ENCODE measurements at places on chromosomes 4 and X. TPM values are rescaled to one million over a fixed set of nuclear protein-coding genes. Genes with fewer than 3 reads are reported as not detected.

The SPANXN4 gene
- not detected for total RNA-seq

The AFF2 gene
- 14.1 TPM for total RNA-seq

The SPIN2A gene
- total RNA-seq = 1.3 TPM

The TMEM35A gene
- not detected for total RNA-seq

The TCEAL7 gene
- 2.8 TPM for total RNA-seq

The PPEF2 gene
- not detected for total RNA-seq

DNA sequence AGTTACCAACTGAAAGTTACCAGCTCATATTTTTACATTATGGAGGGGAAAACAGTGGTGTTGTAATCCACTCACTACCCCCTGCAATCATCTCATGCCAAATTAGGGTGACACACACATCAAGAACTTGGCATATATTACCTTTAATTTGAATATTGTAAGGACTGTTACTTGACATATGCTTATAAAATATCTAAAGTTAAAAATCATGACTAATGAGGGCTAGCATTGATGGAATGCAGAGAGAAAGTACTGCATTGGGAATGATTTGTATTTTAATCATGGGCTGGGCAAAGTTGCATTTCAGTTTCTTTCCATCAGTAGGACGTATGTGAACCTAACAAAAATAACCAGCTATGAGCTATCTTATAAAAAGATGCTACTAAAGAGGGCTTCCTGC, 517.5 kb upstream of the GRIA3 start:
- no peaks in the 10 kb centered on the region for H3K36me3 ChIP-seq
- no peaks in the 10 kb centered on the region for H3K27me3 ChIP-seq
- DNase-seq = no peak

DNA sequence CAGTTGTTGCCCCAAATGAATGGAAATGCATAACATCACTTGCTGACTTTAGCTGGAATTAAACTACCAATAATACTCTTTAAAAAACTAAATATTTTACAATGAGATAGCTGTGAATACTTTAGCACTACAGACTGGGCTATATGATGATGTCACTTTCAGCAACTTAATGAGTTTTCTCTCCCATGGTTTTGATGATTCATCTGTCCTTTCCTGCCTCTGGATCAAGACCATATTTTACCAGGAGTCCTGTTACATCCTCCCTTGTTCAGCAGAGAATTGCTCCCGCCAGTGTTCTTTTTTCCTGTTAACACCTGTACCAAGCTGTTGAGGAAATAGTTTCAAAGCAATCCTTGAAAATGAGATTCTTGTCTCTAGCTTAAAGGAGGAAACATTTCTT, 543.0 kb downstream of the SPRY1 start:
- DNase-seq = no peak
- no peaks in the 10 kb centered on the region for H3K27me3 ChIP-seq
- H3K27ac ChIP-seq = no peak overlapping the region
- H3K36me3 ChIP-seq = no peaks in the 10 kb centered on the region

- peak overlapping the region; percentile 55 for H3K4me3 ChIP-seq
- H3K27ac ChIP-seq = no peak overlapping the region
- peaks cover 14% of the 10 kb centered on the region for H3K4me1 ChIP-seq
- DNase-seq = peak; percentile 91
- no peaks in the 10 kb centered on the region for H3K36me3 ChIP-seq
- H3K27me3 ChIP-seq = no peaks in the 10 kb centered on the region
Observed at GRCh38 chr4:56048702-56049431, 100.1 kb downstream of the CEP135 start.

DNA sequence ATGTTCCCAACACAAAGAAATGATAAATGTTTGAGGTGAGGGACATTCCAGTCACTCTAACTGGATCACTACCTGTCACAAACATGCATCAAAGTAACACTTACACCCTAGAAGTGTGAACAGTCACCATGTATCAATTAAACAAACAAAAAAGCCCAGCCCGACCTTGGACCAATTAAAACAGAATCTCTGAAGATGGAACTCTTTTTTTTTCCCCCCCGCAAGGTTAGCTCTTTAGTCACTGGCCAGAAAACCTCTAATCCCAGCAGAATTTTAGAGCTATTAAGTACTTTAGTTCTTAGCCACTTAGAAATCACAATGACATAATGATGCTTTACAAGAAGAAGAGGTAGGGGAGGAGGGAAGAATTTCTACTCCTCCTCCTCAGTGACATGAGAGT, 154.5 kb downstream of the PALLD start:
- H3K4me1 ChIP-seq = no peaks in the 10 kb centered on the region
- no peak overlapping the region for H3K27ac ChIP-seq
- H3K4me3 ChIP-seq = no peak overlapping the region
- no peak for DNase-seq
- no peaks in the 10 kb centered on the region for H3K36me3 ChIP-seq

Measured in upper lobe of left lung (tissue), 6 donors.